Activated CD4-positive, alpha-beta T cell treated with anti-CD3 and anti-CD28 coated beads, Interleukin-2, amount 10 ng/mL, durations not matched to agents 7 days and 5 days (primary cell): ENCODE measurements at places on chromosomes 1 and 21. TPM values are rescaled to one million over a fixed set of nuclear protein-coding genes. Genes with fewer than 3 reads are reported as not detected.

Gene MIA3
- 51.1 TPM for total RNA-seq

Gene TFAP2E
- total RNA-seq, result 0.65 TPM

Gene LORICRIN
- total RNA-seq, result not detected

Gene CLSTN1
- total RNA-seq, result 121 TPM

Gene SWT1
- total RNA-seq, result 3.7 TPM

Gene RIPPLY3
- total RNA-seq, result 0.17 TPM

Gene SLC30A10
- not detected for total RNA-seq

Gene NCF2
- 15.3 TPM for total RNA-seq

Gene KRTAP7-1
- not detected for total RNA-seq

Gene OR2T2
- total RNA-seq, result not detected

Gene CLCA4
- not detected for total RNA-seq

Gene RGS18
- 0.30 TPM for total RNA-seq

Gene CELA3A
- total RNA-seq, result not detected

Gene RNU1-1
- total RNA-seq, result 2,316 TPM

Gene PGLYRP3
- not detected for total RNA-seq

Gene AZIN2
- 5.5 TPM for total RNA-seq

Gene CD52
- 1,924 TPM for total RNA-seq

Gene KPNA6
- 64.8 TPM for total RNA-seq

Gene FAM78B
- total RNA-seq, result 0.17 TPM

Gene MTMR11
- total RNA-seq, result 2.1 TPM

Gene SLC5A3
- total RNA-seq, result 24.0 TPM

Gene CCDC27
- total RNA-seq, result not detected

Gene HENMT1
- 22.7 TPM for total RNA-seq

Gene GUCA2A
- not detected for total RNA-seq

Gene IFFO2
- 20.4 TPM for total RNA-seq

Gene SERPINC1
- total RNA-seq, result 0.17 TPM

Gene MFAP2
- not detected for total RNA-seq

Gene AMY2B
- 10.6 TPM for total RNA-seq

Gene STUM
- total RNA-seq, result not detected

Gene CLCN6
- total RNA-seq, result 13.2 TPM

Gene LCE1D
- total RNA-seq, result not detected

Gene TRPM2
- total RNA-seq, result 15.2 TPM

Gene SPRR1A
- total RNA-seq, result not detected

Gene PLPPR4
- total RNA-seq, result not detected

Gene FAM163A
- total RNA-seq, result not detected

Gene LCE2B
- total RNA-seq, result not detected

Gene LCE1C
- total RNA-seq, result not detected

Gene MRTO4
- 27.2 TPM for total RNA-seq

Gene C1orf21
- total RNA-seq, result 8.1 TPM

Gene PALMD
- not detected for total RNA-seq

Gene CACNA1S
- not detected for total RNA-seq

Gene KIF26B
- not detected for total RNA-seq

Gene AMY1C
- total RNA-seq, result not detected

Gene ACTL8
- not detected for total RNA-seq

Gene MEF2D
- 34.0 TPM for total RNA-seq

Gene CR1L
- total RNA-seq, result not detected
